NCI-H1417 treated with DMSO at 0.1 percent for 48 hours (cell line): ENCODE measurements at places on chromosomes 3 and 15.
A peak's percentile ranks its signal among the peaks of the same experiment; 100 is the strongest.

DNA sequence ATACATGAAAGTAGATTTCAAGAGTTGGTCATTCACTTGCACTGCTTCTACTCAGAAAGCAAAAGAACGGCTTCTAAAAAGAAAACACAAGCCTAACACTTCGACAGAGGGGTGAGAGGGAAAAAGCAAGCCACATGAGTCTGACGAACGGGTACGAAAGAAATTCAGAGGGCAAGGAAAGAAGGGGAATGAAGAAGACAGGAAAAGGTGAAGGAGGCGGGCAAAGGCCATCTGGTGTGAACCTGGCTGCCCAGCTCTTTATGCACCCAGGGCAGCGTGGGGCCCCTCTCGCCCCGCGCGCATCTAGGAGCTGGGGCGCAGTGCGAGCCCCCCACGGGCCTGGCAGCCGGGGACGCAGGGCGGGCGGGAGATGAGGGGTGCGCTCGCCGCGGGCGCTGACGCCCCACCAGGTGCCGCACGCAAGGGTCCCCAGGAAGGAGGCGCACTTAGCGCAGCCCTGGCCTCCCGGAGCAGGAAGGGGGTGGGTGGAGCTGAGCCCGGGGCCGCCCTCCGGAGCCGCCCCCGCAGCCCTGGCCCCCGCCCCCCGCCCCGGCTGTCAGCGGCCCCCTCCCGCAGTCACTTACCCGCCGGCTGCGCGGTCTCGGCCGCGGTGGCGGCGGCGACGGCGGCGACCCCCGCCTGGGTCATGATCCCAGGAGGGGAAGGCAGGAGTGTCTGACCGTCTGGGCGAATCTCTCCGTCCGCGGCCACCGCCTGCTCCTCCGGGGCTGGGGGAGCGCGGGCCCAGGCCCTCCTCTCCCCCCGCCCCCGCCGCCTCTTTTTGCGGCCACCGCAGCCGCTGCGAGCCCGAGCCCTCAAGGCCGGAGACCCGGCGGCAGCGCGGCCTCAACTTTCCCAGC is at the start of gene USF3:
Gene USF3 (minus strand): TSS at position 857 of the 860 bp plus-strand sequence. CDS start 21,764 bp downstream, outside the sequence.
- DNase-seq, result peak; percentile 5

DNA sequence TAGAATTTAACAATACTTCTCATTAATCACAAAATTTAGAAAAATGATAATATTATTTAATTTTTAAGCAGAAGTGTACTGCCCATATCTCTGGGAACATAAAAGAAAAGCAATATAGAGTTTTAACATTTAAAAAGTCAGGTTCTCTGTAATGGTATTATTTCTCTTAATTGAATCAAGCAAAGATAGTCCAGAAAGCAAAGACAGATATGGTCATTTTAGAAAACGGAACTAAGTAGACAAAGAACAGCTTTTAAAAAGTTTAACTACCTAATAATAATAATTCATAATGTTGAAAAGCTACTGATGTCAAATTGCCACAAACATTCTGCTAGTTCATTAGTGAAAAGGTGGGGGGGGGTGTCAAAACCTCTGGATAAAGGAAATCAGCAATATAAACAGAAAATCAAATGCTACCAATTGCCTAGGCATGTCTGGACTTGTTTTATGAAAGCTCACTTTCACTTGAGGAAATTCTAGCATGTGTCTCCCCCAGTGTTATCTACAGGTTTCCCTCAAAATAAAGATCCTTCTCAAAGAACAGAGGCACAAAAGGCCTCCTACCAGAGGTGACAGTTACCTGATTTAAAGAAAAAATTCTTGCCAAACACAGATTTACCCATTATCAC is 1.7 kb downstream of the ZMAT3 start:
- DNase-seq, result no peak

DNA sequence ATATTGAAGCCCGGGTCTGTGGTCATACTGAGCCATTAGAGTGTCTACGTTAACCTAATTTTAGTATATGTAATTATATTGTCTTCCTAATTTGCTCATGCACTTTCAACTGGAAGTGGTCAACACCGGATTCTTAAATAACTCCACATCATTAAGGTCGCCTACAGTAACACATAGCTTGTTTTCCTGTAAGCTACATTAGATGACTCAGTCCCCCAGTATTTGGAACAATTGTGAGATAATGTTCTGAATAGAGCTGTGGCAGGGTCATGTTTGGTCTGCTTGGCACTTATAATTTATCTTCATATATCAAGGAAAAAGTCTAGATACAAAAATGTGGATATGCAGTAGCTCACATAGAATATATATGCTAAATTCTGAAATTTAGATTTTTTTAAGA is 486.2 kb downstream of the IGSF11 start:
- DNase-seq, result no peak

DNA sequence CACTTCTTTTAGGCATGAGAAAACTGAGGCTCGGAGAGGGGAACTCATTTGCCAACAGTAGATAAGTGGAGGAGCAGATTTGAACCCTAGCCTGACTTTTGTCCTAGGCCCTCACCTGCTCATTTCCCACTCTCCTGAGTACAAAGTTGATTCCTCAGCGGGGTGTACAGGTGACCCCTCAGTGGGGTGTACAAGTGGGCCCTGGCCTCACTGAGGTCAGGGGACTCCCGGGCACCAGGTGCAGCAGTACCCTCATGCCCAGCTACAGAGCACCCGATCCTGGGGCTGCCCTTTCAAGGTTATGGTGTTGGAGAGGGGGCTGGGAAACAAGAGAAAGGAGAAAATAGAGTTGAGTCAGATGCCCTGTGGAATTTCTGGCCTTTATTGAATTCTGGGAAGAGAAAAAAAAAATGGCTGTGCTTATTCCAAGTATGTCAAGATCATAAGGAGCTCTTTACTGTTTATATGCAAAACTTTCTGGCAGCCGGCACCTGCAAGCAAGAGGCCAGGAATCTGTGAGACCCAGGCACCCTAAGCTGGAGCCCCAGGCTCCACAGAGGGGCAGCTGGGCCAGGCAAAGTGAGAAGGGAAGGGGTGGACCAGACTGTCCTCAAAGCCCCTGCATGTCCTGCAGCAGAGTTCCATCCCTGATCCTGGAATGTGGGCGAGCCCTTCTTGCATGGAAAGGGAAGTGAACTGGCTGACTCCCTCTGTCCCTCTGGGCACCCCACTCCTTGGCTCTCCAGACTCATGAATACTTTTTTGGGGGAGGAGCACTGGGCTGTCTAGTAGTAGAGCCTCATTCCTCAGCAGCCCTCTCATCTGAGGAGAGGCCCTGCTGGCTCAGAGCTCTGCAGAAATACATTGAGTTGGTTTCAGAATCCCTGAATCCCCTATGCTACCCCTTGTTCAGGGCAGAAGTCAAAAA is 43.1 kb downstream of the AMOTL2 start:
- DNase-seq, result no peak

DNA sequence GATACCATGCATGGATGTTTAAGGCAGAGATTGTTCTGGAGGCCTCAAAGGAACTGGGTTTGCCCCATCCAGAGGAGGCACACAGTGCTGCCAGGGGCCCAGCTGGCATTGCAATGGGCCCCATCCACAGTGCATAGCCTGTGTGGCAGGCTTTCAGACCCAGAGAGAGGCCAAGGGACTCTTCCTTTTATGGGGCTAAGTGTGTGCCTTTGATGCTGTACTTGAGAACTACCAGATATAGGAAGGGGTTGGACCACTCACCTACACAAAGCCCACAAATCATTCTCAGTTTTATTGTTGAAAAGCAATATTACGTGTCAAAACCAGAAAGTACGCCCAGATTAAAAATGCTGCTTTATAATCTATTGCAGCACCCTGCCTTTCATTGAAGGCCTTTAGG is 134.9 kb downstream of the EPHB1 start:
- no peak for DNase-seq

DNA sequence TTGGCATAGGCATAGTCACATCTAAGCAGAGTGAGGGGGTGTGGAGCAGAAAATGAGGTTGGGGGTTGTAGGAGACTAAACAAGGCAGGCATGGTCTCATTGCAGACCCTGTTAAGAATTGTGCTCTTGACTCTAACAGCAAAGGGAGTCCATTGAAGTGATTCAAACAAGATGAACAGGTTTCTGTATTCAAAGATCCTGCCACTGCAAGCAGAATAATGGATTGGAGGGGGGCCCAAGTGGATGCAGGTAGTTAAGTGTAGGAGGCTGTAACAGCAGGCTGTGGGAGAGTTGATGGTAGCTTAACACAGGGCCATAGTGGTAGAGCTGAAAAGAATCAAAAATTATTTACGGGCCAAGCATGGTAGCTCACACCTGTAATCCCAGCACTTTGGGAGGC is 34.4 kb downstream of the CASR start:
- no peak for DNase-seq

DNA sequence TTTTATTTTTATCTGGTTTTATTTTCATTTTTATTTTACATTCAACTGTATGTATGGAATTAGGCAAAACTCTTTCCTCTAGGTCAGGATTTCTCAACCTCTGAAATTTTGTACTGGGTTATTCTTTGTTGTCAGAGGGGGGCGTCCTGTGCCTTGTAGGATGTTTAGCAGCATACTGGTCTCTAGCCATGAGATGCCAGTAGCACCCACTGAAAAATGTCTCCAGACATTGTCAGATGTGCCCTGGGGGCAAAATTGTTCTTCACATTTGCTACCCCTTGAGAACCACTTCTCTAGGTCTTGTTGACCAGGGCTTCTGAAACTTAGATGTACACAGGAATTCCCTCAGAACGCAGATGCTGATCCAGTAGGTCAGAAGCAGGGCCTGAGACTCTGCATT is 5.4 kb downstream of the CHRNA5 start:
- no peak for DNase-seq

GRCh38 chr15:40338041-40338657 is 2.6 kb downstream of the CCDC9B start:
- DNase-seq, result no peak

GRCh38 chr3:69359916-69360315 is 26.0 kb downstream of the FRMD4B start:
- DNase-seq, result no peak

GRCh38 chr3:63795438-63795837 is 23.7 kb upstream of the C3orf49 start:
- DNase-seq, result no peak

GRCh38 chr15:78208887-78209645 is 25.3 kb downstream of the ACSBG1 start:
- no peak for DNase-seq

DNA sequence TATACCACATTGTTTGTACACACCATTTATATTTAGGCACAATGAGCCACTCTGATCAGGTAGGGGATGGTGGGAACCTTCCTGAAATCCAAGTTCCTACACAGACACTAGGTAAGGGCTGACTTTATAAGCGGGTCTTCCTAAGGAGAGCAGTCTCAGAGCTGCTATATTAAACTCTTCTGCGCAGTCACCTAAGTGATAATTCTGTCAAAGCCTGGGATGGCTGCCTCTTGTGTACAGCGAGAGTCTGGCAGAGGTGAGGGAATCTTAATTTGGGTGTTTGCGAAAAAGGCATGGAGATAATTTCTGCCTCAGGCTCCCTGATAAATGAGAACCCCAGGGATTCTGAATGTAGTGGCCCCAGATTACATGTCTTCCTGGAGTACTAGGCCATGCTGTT is 113.1 kb downstream of the EDEM1 start:
- no peak for DNase-seq

GRCh38 chr3:15601399-15602145 is at the start of the genes BTD and HACL1:
BTD (plus strand) TSS chr3:15601745; CDS start chr3:15635440, 33,695 bp downstream.
HACL1 (minus strand) TSS chr3:15601569; CDS start chr3:15601463, 106 bp downstream.
- DNase-seq, result no peak

GRCh38 chr15:71011503-71012155 is 103.6 kb upstream of the THSD4 start:
- no peak for DNase-seq

GRCh38 chr3:104297617-104298016 is 1069.1 kb upstream of the ALCAM start:
- no peak for DNase-seq

DNA sequence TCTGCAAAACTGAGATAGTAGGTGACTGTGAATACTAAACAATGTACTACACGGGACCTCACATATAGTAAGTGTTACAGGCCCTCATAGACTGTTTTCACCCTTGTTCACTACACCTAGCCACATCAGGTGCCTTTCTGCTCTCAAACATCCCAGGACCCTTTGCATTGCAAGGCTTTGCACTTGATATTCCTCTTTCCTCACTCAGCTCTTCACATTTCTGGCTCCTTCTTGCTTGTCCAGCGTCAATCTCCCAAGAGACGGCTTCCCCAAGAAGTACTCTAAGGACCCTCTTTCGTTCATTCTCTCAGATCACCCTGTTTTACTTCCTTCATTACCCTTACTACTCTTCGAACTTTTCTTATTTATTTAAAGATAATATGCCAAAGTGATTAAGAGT is 10.0 kb downstream of the DENND4A start:
- no peak for DNase-seq

DNA sequence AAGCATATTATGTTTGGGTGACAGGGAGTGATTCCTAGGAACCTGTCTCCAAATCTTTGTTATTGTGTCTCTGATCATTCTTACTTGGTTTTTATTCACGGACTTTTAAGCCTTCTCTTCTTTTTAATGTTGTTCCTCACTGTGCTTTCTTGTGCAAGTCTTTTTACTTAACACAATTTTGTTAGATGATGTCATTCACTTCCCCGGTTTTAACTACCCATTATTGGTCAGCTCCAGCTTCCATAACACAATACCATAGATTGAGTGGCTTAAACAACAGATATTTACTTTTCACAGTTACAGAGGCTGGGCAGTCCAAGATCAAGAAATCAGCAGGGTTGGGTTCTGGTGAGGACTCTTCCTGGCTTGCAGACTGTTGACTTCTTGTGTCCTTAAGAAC is 436.3 kb upstream of the CBLB start:
- DNase-seq, result no peak

- DNase-seq, result no peak
These were observed 162.6 kb downstream of the THRB start for GRCh38 chr3:24332092-24332491.

- DNase-seq, result no peak
These were observed 552.3 kb downstream of the FOXP1 start for GRCh38 chr3:71031181-71031580.

- no peak for DNase-seq
These were observed 2.9 kb downstream of the UCN2 start for GRCh38 chr3:48560648-48561018.

GRCh38 chr3:150036780-150037179 is 66.1 kb upstream of the PFN2 start:
- no peak for DNase-seq

DNA sequence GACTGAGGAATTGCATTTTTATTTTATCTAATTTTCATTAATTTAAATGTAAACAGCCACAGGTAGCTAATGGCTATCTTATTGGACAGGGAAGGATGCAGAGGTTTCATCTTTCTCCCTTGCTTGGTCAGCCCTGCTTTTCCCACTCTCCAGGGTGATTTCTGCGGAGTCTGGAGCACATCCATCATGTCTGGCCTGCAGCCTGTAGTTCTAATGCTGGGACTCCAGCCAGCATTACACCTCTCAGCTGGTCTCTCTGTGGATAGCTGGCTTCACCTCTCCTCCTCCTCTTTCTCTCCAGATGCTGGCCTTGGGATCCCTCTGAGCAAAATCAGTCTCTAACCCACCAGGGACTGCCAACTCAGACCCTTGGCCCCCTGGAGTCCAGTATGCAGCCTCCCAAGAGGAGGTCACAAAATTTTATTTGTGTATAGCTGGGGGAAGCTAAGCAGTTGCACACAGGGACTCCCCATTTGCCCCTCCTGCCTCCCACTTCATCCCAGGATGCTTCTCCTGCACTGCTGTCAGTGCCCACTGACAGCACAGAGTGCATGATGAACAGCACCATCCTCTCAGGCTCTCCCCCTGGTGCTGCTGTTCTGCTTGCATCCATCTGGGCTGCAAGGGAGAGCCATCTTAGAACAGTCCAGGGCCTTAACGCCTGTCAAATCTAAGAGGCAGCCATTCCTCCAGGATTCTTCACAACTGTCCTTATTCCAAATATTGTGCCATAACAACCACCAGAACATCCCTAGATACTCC is 1.7 kb downstream of the BFSP2 start:
- no peak for DNase-seq
